Iris pigment epithelial cell (primary cell): ENCODE measurements at places on chromosomes 5 and 9.
A peak's percentile ranks its signal among the peaks of the same experiment; 100 is the strongest.

DNA sequence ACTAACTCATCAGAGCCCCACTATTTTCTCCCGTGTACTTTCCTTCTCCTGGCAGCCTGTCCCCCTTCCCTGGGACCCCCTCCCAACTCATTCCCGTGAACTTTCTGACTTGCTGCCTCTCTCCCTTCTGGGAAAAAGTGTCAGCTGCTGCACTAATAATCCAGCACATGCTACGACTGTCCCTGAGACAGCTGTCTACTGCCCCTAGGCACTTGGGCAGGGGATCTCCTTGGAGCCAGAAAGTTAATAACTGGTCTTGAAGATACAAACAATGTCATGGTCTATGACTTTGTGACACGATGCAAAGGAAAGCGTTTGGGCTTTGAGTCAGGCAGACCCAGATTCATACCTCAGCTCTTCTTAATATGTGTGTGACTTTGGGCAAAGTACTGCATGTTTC, 10.1 kb upstream of the RNF183 start:
- no peak for DNase-seq

DNA sequence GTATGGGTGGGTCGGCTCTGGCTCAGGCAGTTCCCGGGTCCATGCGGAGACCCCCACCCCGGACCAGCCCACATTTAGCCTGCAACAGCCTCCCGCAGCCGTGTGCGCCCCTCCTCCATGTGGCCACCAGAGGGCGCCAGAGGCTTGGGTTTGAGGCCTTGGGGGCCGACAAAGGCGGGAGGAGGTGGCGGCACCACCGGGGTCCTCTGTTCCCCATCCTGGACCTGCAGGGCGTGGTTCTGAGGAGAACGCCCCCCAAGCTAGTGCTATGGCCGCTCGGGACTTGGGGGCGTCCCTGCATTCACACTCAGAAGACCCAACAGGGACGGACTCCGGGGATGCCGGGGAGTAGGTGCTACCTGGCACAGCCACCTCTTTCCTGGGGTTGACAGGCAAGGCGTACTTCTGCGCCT, 16.5 kb downstream of the ASS1 start:
- no peak for DNase-seq

GRCh38 chr9:123266655-123267399, 1.6 kb downstream of the STRBP start:
- DNase-seq = no peak

DNA sequence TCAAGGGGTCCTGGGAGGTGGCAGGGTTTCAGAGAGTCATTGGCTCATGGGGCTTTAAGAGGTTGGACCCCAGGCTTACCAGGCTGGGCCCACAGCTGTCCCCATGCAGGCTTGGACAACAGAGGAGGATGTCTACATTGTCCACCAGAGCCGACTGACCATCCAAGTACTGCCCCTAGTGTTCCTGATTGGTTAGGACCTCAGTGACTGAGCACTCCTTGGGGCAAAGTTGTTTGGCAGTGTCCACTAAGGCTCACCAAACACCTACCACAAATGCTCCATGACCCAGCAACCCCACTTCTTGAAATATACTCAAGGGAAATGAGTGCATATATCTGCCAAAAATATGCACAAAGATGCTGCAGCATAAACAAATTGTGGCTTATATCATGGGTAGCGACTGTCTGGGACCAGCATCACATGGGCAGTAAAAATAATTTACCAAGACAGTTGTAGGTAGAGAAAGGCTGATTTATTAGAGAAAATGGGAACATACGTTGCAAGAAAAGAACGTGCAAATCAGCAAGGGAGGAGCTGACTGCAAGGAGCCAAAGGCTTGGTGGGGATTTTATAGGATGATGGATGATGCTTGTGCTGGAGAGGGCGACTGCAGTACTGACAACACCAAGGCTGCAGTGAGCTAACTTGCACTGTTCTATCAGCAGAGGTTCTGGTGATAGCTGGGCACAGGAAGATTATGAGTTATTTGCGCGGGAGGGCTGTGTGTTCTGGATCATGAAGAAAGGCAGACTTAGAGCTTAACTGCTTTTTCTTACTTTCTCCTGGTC, 265.2 kb downstream of the GADD45G start:
- no peak for DNase-seq

- peak; percentile 13 for DNase-seq
Measured at GRCh38 chr5:9283021-9283420, 262.9 kb downstream of the SEMA5A start.
